Activated CD8-positive, alpha-beta memory T cell treated with anti-CD3 and anti-CD28 coated beads, Interleukin-2, amount 10 ng/mL, durations not matched to agents 7 days and 5 days (primary cell): ENCODE measurements at places on chromosomes 5 and 9.

GRCh38 chr5:87735923-87736322, 323.2 kb upstream of the CCNH start:
- DNase-seq, result no peak

- no peak for DNase-seq
Measured at GRCh38 chr5:3954199-3954598, 358.6 kb downstream of the IRX1 start.

- DNase-seq, result no peak
Measured at GRCh38 chr5:95163079-95163478, 121.8 kb downstream of the MCTP1 start.

DNA sequence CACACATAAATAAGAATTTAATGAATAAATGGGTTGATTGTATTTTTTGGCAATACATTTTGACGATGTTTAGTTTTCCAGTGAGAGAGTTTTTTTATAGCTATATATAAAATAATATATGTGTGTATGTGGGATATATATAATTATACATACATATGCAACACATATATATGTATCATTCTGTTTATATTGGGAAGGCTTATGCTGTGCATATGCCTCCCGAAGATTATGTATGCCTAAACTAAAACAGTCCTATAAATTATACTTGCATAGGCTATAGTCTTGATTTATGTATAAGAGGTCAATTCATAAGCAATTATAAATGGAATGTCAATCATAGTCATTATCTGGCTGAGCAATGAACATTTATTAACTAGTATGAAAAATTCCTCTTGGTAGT, 151.3 kb upstream of the HMHB1 start:
- no peak for DNase-seq

- DNase-seq, result no peak
Measured at GRCh38 chr9:88310310-88310980, 77.8 kb upstream of the SPIN1 start.
